ENCODE measurements at places on chromosomes 5 and 9. TPM values are rescaled to one million over a fixed set of nuclear protein-coding genes. Genes with fewer than 3 reads are reported as not detected.

Gene C9
- 0.57 TPM for total RNA-seq

Gene ABCA1
- total RNA-seq = 16.8 TPM

Gene OGN
- not detected for total RNA-seq

Gene CERCAM
- 9.6 TPM for total RNA-seq

Gene PCDHA10
- total RNA-seq = 0.13 TPM

Gene S100Z
- total RNA-seq = not detected

Gene NUTM2G
- not detected for total RNA-seq

Gene ANKDD1B
- total RNA-seq = 1.3 TPM

Gene SLC36A2
- total RNA-seq = not detected

Gene C1QTNF2
- total RNA-seq = not detected

Gene STXBP1
- 11.0 TPM for total RNA-seq

Gene MCIDAS
- total RNA-seq = not detected

Gene HTR1A
- total RNA-seq = not detected

Gene PSAT1
- 22.0 TPM for total RNA-seq

Gene SPATA31A3
- not detected for total RNA-seq

Gene ATP10B
- total RNA-seq = under 0.01 TPM

Gene NTNG2
- under 0.01 TPM for total RNA-seq

Gene SPARC
- 760 TPM for total RNA-seq

Gene MED22
- total RNA-seq = 9.4 TPM

Gene C5orf34
- 3.9 TPM for total RNA-seq

Gene F2RL1
- 111 TPM for total RNA-seq

Gene MARCHF3
- total RNA-seq = 41.4 TPM

Gene SH3TC2
- total RNA-seq = 8.6 TPM

Gene PCDHA7
- total RNA-seq = 0.06 TPM

Gene LYRM7
- 4.6 TPM for total RNA-seq

Measured in bladder microvascular endothelial cell (primary cell).